ENCODE measurements at places on chromosomes 7 and 10.

DNA sequence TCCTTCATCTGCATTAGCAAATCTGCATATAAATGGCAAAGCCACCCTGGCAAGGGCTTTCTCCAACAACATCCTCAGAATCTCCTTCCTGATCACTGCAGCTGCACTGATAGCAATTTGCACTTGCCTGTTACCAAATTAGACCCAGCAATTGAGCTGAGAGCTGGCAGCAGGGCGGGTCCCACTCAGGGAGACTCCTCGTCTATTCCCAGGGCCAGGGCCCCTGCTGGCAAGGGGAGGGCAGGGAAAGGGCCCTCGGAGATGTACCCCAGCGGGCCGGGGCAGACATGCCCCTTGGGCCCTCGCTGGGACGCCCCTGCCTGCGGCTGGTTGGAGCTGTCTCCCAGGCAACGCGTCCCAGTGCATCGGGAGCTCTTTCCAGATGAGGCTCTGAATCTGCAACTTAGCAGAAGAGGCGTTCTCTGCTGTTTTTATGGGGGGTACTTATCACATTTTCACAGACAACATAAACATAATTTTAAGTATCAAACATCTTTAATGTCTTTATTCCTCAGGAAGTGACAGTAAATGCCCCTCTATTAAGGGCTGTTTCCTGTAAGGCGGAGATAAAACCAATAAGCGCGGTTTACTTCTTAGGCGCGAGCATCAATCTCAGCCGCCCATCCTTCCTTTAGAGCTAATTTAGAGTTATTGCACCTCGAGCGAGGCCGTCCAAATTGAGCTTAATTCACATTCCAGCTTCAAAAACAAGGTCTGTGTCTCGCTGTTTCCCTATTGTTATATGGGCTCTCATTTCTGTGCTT is 249.0 kb upstream of the PPP2R2D start:
- DNase-seq = no peak

- DNase-seq = no peak
Measured at GRCh38 chr7:93211228-93211818, 14.9 kb downstream of the HEPACAM2 start.

DNA sequence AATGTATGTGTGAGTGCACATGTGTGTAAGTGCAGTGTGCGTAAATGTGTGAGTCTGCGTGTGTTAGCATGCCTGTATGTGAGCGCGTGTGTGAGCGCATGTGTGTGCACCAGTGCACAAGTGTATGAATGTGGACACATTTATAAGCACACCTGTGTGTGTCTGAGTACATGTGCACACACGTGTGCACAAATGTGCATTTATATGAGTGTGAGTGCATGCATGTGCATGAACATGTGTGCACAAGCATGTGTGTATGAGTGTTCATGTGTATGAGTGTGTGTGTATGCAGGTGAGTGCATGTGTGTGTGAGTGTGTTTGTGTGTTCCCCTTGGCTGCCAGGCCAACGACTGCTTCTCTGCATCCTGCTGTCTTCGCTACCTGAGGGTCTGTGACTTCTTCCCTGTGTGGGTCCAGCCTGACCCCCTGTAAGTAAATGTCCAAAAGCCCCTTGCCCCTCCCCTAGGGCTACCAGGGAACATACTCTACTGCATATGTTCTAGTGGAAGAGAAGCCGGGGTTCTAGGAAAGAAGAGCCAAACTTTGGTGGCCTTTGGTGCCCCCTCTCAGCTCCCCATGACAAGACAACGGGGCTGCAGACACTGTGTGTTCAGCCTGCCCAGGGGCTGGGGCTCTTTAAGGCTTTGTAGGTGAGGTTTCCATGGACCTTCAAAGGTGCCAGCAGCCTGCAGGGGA is 17.0 kb downstream of the GOLGA7B start:
- DNase-seq = no peak

DNA sequence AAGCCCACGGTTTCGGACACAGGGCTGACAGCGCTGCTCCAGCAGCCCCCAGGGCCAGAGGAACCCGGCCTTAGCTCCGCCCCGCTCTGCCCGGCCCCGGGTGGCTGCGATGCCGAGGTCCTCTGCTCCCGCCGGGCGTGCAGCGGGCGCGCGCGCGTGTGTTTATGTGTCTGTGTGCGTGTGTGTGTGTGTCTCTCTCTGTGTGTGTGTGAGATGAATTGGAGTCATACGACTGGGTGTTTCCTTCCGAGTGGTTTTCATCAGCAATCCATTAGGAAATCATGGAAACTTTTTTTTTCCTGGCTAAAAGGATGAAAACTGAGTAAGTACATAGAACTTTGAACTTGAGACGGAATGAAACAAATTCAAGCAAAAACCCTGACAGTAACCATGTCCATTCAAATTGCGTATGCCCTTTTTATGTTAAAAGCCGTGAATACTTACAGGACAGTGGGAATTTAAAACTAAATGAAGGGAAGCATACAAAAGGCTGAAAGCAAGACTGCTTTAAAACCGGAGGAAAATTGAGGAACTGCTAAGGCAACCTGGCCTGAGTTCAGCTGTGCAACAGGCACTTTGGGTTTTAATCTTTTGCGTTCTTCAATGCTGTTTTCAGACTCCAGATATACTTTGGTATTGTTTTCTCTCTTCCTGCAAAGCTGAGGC is at the start of gene CPED1:
TSS of gene CPED1 (plus strand) at position 121 of the 666 bp plus-strand sequence. CDS start 911 bp downstream, outside the sequence.
- DNase-seq = peak; percentile 16

- no peak for DNase-seq
Measured at GRCh38 chr7:48681006-48681405, 243.3 kb upstream of the CDC14C start.

GRCh38 chr7:153567426-153567825 is 484.8 kb upstream of the DPP6 start:
- DNase-seq = no peak

- no peak for DNase-seq
Measured at GRCh38 chr10:11057994-11058393, 40.3 kb downstream of the CELF2 start.

DNA sequence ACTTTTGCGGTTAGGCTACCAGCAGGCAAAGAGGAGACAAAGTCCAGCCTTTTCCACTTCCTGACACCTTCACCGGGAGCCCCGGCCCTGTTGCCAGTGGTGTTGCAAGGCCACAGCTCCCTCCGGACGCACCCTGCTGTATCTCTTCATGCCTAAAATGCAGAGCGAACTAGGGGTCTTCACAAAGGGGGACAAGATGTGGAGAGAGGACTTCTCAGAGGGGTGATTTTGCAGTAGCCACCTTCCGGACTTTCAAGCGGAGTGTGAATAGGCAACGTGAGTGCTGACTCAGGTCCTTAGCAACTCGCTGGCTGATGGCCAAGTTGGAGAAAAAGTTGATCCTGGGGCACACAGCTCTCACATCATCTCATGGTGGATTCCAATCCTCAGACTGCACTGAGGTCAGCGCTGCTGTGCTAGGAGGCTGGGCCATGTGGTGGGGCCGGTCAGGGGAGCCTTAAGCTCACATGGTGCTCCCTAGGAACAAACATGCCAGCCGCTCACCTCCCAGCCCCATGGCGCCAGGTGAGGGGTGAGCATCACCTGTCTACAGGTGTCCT is 166.3 kb downstream of the LCOR start:
- DNase-seq = no peak

- no peak for DNase-seq
Measured at GRCh38 chr7:68547181-68547580, 1051.1 kb upstream of the AUTS2 start.

DNA sequence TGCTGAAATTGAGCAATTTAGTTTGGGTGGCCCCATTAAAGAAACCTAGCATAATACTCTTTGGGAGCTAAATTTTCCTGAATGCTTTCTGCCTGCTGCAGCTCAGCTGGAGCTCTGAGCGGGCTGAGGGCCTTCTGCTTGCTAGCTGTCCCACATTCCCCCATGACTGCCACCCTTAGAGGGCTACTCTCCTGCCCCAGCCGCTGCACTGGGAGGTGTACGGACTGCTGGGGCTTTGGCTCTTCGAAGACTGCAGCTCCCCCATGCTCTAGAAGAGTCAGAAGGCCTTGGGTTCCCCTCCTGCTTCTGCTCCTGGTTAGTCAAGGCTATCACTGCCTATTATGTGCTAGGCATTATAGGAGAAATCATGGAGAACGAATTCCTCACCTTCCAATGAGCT is 31.5 kb downstream of the BLVRA start:
- DNase-seq = no peak

DNA sequence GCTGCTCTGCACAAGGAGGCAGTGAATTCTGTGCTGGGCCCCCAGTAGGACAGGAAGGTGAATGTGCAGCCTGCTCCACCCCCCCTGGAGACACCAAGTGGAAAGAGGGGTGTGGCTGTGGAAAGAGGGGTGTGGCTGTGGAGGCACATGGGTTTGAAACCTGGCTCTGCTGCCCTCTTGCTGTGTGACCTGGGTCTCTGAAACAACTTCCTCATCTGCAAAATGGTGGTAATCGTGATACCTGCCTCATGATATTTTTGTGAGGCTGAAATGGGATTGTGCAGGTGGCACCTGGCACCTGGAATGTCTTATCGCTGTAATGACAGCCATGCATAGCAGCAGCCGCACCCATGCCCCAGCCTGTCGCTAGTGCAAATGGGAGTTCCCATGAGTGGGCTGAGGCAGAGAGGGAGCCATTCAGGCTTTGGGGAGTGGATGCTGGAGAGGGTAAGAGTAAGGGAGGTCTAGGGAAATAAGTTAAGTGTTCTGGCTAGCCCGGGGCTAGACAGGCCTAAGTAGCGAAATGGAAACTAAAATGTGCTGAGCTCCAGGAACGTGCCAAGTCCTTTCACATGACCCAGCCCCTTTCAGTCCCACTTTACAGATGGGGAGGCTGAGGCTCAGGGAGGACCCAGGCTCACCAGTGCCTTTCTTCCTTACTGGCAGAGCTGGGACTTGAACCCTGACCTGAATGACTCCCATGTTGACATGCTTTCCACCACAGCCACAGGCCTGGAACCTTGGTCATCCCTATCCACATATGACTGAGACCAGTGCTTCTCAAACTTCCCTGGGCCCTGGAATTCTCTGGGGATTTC is 35.0 kb downstream of the C10orf105 start:
- DNase-seq = peak; percentile 14

GRCh38 chr7:71403202-71403946 is 271.4 kb downstream of the GALNT17 start:
- no peak for DNase-seq

- no peak for DNase-seq
Measured at GRCh38 chr10:84196941-84197340, 2.6 kb downstream of the CDHR1 start.

- no peak for DNase-seq
Measured at GRCh38 chr7:116280803-116281202, 70.5 kb downstream of the TES start.

GRCh38 chr7:46233585-46234329 is 312.7 kb upstream of the IGFBP3 start:
- no peak for DNase-seq

- no peak for DNase-seq
Measured at GRCh38 chr10:93756118-93756517, 1.6 kb upstream of the LGI1 start.

DNA sequence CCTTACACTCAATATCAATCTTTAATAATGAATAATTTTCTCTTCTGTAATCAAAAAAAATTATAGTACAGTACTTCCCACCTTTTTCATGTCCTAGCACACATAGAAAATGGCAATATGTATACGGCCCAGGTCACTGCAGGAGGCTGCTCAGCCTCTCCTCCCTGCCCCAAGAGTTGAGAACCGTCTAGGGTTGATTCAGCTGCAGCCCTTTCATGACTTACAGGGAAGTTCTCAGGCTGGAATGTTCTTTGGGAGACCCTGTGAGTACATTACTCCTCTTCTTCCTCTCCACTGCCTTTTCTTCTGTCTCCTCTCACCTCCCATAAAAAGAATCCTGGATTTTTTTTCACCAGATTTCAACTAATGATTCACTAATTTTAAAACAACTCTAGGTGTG is 180.0 kb downstream of the HDAC9 start:
- no peak for DNase-seq

DNA sequence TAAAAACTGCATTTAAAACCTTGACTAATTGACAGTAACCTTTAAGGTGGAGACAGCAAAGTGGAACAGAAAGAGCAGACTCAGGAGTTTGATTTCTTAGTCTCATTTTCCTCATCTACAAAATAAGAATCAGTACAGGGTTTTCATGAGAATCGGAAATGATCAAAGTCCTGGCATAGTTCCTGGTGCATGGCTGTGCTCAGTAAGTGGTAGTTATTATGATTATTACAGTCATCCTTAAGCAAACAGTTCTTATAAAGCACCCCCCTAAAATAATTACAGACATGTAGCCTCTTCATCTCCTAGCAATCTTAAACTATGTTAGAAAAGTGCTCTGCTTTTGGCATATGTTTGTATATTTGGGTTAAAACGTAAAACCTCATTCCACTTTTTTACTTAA is 18.0 kb downstream of the NEBL start:
- no peak for DNase-seq

DNA sequence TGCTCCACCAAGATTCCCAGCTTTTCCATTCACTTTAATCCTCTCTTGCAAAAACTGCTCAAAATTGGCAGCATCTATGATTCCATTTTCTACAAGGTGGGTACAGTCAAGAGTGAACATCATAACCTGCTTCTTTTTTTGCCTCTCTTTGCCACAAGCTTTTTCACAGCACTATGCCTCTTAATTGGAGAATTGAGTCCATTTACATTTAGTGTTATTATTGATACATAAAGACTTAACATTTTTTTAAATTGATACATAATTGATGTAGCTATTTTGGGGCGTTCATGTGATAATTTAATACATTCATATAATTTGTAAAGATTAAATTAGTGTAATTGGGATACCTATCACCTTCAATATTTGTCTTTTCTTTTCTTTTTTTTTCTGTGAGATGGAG is 18.8 kb downstream of the AS3MT start:
- DNase-seq = no peak

GRCh38 chr7:155001756-155002410 is 1.0 kb downstream of the PAXIP1 start:
- DNase-seq = no peak

- DNase-seq = peak; percentile 12
Measured at GRCh38 chr7:5528071-5528814, 104.6 kb upstream of the TNRC18 start.

GRCh38 chr7:42082144-42082543 is 154.9 kb downstream of the GLI3 start:
- no peak for DNase-seq

DNA sequence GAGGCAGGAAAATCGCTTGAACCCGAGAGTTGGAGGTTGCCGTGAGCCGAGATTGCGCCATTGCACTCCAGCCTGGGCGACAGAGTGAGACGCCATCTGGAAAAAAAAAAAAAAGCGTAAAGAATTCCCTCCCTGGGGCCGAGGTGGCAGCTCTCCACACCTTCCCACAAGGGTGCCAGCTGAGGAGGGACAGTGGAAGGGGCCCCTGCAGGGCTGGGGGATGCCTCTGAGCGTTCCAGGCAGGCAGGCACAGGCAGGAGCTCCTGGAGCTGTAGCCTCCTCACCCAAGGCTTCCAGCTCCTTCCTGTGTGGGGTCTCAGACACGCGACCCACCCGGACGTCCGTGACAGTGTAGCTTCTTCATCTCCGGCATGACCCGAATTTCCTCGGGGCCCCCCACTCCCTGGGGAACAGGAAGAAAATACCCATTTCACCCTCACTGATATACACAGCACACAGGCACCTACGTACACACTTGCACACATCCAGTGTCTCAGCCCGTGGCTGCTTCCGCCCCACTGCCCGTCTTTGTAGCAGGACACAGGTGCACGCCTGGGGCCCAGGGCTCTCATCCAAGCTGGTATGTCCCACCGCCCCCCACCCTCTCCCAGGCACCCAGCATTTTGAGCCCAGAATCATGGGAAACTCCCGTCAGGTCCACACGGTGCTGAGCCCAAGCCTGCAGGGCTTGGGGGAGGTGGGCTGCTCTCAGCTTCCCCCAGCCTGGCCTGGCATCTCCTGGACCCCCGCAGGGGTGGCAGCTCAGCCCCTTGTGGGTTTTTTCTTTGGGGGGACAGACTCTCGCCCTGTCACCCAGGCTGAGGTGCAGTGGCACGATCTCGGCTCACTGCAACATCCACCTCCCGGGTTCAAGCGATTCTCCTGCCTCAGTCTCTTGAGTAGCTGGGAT is 25.7 kb downstream of the GRIFIN start:
- DNase-seq = no peak

Data from CD4-positive, alpha-beta T cell treated with Interferon alpha-2 for 1 hour (primary cell).